Amygdala (tissue), 56 donors: ENCODE measurements at places on chromosomes 1 and 21.

DNA sequence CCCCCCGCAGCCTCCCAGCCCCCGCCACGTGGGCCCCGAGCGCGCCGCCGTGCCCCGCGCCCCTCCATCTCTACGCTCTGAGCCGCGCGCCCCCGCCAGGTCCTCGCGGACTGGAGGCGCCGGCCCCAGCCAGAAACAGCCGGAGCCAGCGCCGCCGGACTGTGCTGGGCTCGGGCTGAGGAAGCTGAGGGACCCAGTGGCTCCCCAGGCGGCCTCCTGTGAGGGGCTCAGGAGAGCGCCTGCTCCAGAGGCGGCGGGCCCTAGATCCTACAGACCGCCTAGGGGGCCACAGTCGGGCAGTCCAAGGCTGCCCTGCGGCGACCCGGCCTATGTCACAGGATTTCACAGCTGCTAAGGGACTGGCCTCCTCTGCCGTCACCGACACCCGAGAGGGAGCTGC, 82.1 kb downstream of the NENF start:
- no peak for DNase-seq

- DNase-seq: no peak
These were observed 8.8 kb upstream of the FGGY start for GRCh38 chr1:59288046-59288445.

- DNase-seq: no peak
These were observed 20.2 kb downstream of the NCMAP start for GRCh38 chr1:24575905-24576587.

- DNase-seq: no peak
These were observed 286.8 kb upstream of the PLD5 start for GRCh38 chr1:242811092-242811840.

DNA sequence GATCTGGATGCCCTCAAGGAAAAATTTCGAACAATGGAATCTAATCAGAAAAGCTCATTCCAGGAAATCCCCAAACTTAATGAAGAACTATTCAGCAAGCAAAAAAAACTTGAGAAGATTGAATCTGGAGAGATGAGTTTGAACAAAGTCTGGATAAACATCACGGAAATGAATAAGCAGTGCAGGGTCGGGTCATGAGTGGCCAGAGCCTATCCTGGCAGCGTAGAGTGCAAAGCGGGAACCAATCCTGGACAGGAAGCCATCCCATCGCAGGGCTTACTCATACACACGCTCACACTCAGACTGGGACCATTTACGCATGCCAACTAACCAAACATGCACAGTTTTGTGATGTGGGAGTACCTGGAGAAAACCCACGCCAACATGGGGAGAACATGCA, 43.1 kb downstream of the ZMYM1 start:
- DNase-seq: no peak

DNA sequence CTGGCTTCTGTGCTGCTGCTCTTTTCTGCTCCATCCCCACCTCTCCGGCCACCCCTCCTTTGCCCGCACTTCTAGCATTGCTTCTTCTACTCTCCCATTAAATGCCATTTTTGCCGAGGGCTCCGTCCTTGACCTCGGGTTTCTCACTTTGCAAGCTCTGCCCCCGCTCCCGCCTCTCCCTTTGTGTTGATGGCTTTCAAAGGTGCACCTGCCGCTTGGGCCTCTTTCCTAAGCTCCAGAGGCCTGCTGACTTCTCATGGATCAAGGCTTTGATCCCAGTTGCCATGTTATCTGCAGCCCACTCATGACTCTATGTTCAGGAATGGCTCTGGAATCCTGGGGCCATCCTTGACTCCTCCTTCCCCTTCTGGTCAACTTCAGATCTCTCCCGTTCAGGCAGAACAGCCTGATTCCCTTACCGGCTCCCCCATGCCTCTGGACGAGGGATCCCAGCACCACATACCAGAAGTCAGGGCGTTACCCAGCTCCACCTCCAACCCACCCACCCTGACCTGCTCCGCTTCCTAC, 54.3 kb downstream of the TLR5 start:
- no peak for DNase-seq
